K562 (cell line): ENCODE measurements at places on chromosomes 11 and 22. TPM values are rescaled to one million over a fixed set of nuclear protein-coding genes. Genes with fewer than 3 reads are reported as not detected.

GRCh38 chr11:129041611-129042018 lies 98.9 kb upstream of the TP53AIP1 start:
- H3K27ac ChIP-seq = no peak overlapping the region
- no peak overlapping the region for H3K4me3 ChIP-seq
- H3K36me3 ChIP-seq = no peaks in the 10 kb centered on the region
- no peaks in the 10 kb centered on the region for H3K4me1 ChIP-seq

- no peaks in the 10 kb centered on the region for H3K36me3 ChIP-seq
- no peak overlapping the region for H3K27ac ChIP-seq
- H3K4me1 ChIP-seq = no peaks in the 10 kb centered on the region
- DNase-seq = no peak
- no peaks in the 10 kb centered on the region for H3K27me3 ChIP-seq
Observed at GRCh38 chr11:104098555-104098954, 62.1 kb downstream of the DDI1 start.

GRCh38 chr11:71252269-71252769 lies at the start of gene SHANK2:
TSS of gene SHANK2 (minus strand) at chr11:71252577. CDS start at chr11:71147326, 105,251 bp downstream.
- H3K4me1 ChIP-seq = no peaks in the 10 kb centered on the region
- H3K4me3 ChIP-seq = no peak within 1 kb of the TSS
- no peak within 1 kb of the TSS for H3K27ac ChIP-seq
- DNase-seq = no peak
- H3K36me3 ChIP-seq = no peaks in the 10 kb centered on the region
- peaks cover 61% of the 10 kb centered on the region for H3K27me3 ChIP-seq

DNA sequence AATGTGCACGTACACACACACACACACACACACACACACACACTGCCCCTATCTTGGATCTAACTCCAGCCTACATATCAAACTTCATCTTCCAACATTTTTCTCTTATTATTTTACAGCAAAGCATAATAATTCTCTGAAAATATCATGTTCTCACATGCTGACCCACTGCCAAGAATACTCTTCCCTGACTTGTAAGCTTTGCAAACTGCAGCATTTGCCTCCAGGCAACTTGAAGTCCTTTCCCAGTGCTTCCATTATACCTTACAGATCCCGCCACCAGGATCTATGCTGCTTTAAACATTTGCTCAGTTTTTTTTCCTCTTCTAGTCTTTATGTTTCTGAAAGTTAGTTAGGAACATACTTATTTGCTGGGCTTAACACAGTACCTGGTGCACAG lies 483.3 kb upstream of the ARHGAP42 start:
- no peak overlapping the region for H3K4me3 ChIP-seq
- H3K27ac ChIP-seq = no peak overlapping the region
- no peak for DNase-seq
- H3K36me3 ChIP-seq = no peaks in the 10 kb centered on the region
- H3K4me1 ChIP-seq = no peaks in the 10 kb centered on the region
- no peaks in the 10 kb centered on the region for H3K27me3 ChIP-seq

- H3K27ac ChIP-seq = no peak overlapping the region
- H3K36me3 ChIP-seq = no peaks in the 10 kb centered on the region
- no peaks in the 10 kb centered on the region for H3K27me3 ChIP-seq
- H3K4me1 ChIP-seq = no peaks in the 10 kb centered on the region; the same call in 2 of the 3 replicates
- H3K4me3 ChIP-seq = no peak overlapping the region
- no peak for DNase-seq
Observed at GRCh38 chr11:27287205-27287604, 75.8 kb downstream of the CCDC34 start.

- H3K36me3 ChIP-seq = peaks cover 21% of the 10 kb centered on the region
- peak; percentile 100 for DNase-seq
- peak within 1 kb of the TSS; percentile 17 for H3K27ac ChIP-seq
- H3K4me3 ChIP-seq = peak within 1 kb of the TSS; percentile 8
- no peaks in the 10 kb centered on the region for H3K27me3 ChIP-seq
Observed at GRCh38 chr22:21632237-21632895, at the start of gene CCDC116. TSS of gene CCDC116 (plus strand) at chr22:21632760. CDS start at chr22:21633182, 422 bp downstream.

- DNase-seq = no peak
- H3K27ac ChIP-seq = no peak overlapping the region
- no peak overlapping the region for H3K4me3 ChIP-seq
- H3K4me1 ChIP-seq = no peaks in the 10 kb centered on the region
- H3K36me3 ChIP-seq = no peaks in the 10 kb centered on the region
Observed at GRCh38 chr22:47376901-47377505, 614.6 kb downstream of the TBC1D22A start.

- no peak for DNase-seq
- H3K36me3 ChIP-seq = no peaks in the 10 kb centered on the region
- H3K4me1 ChIP-seq = no peaks in the 10 kb centered on the region; the same call in 1 of the 2 replicates
- H3K27ac ChIP-seq = no peak overlapping the region
Observed at GRCh38 chr11:72577271-72577721, 96.9 kb downstream of the PDE2A start.

- H3K4me1 ChIP-seq = no peaks in the 10 kb centered on the region
- H3K4me3 ChIP-seq = no peak overlapping the region
- H3K27me3 ChIP-seq = no peaks in the 10 kb centered on the region
- no peak for DNase-seq
- H3K36me3 ChIP-seq = no peaks in the 10 kb centered on the region
Observed at GRCh38 chr11:106159836-106160235, 82.4 kb downstream of the AASDHPPT start.

- no peak overlapping the region for H3K27ac ChIP-seq
- no peaks in the 10 kb centered on the region for H3K27me3 ChIP-seq
- no peak overlapping the region for H3K4me3 ChIP-seq
- peaks cover 10% of the 10 kb centered on the region for H3K4me1 ChIP-seq
Observed at GRCh38 chr22:19411690-19412045, 19.9 kb downstream of the HIRA start.

GRCh38 chr11:62061356-62062222 lies 62.2 kb upstream of the INCENP start:
- no peak for DNase-seq
- H3K4me3 ChIP-seq = no peak overlapping the region
- H3K27me3 ChIP-seq = no peaks in the 10 kb centered on the region
- H3K27ac ChIP-seq = no peak overlapping the region

- H3K36me3 ChIP-seq = peaks cover 6% of the 10 kb centered on the region; the same call in 2 of the 3 replicates
- peak overlapping the region; percentile 94 for H3K27ac ChIP-seq
- peak; percentile 89 for DNase-seq
- peaks cover 74% of the 10 kb centered on the region for H3K4me1 ChIP-seq
Observed at GRCh38 chr11:72776844-72777754, 16.7 kb downstream of the STARD10 start.

GRCh38 chr11:2222451-2222850 lies 47.9 kb downstream of the ASCL2 start:
- H3K4me3 ChIP-seq = no peak overlapping the region
- no peaks in the 10 kb centered on the region; the same call in 2 of the 3 replicates for H3K27me3 ChIP-seq
- no peak for DNase-seq
- no peak overlapping the region for H3K27ac ChIP-seq
- H3K36me3 ChIP-seq = no peaks in the 10 kb centered on the region

GRCh38 chr11:14454861-14455632 lies 44.6 kb downstream of the COPB1 start:
- no peaks in the 10 kb centered on the region for H3K4me1 ChIP-seq
- peaks cover 37% of the 10 kb centered on the region for H3K36me3 ChIP-seq
- no peak overlapping the region for H3K4me3 ChIP-seq
- DNase-seq = peak; percentile 17
- H3K27ac ChIP-seq = no peak overlapping the region

GRCh38 chr11:116525961-116526495 lies 246.8 kb downstream of the BUD13 start:
- no peaks in the 10 kb centered on the region for H3K27me3 ChIP-seq
- no peak for DNase-seq
- no peak overlapping the region for H3K4me3 ChIP-seq

DNA sequence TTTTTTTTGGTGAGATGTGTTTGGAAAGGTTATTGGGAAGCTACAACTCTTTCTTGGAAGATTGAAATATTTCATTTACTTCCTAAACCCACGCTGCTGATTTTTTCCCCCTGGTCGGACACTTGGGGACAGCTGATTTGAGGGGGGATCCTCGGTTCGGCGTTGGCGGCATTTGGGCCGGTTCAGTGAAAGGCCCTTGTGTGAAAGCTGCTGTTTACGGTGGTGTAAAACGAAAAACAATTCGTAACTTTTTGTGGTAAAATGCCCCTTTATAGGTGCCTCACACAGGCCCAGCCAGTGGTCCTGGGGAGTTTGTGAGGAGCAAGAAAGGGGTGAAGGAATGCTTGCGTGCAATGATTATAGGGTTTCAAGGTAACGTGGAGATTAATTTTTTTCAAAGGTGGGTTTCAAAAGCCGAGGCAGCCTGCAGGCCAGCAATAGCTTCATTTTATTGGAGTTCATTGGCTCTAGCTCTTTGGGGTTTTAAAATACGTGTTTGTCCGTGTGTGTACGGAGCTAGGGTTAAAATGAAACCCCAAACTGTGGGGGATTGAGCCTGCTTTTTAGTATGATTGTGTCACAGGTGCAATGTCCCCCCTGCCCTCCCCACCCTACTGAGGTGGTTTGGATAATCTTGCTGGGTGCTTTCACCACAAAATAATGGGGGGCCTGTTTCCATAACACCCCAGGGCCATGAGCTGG lies 77.2 kb upstream of the PPARA start:
- no peak overlapping the region for H3K27ac ChIP-seq
- no peaks in the 10 kb centered on the region for H3K4me1 ChIP-seq
- no peak for DNase-seq
- H3K36me3 ChIP-seq = no peaks in the 10 kb centered on the region

- no peak for DNase-seq
- H3K36me3 ChIP-seq = no peaks in the 10 kb centered on the region
- H3K4me1 ChIP-seq = peaks cover 7% of the 10 kb centered on the region; the same call in 2 of the 3 replicates
Observed at GRCh38 chr22:39437791-39438704, 18.8 kb upstream of the MGAT3 start.

DNA sequence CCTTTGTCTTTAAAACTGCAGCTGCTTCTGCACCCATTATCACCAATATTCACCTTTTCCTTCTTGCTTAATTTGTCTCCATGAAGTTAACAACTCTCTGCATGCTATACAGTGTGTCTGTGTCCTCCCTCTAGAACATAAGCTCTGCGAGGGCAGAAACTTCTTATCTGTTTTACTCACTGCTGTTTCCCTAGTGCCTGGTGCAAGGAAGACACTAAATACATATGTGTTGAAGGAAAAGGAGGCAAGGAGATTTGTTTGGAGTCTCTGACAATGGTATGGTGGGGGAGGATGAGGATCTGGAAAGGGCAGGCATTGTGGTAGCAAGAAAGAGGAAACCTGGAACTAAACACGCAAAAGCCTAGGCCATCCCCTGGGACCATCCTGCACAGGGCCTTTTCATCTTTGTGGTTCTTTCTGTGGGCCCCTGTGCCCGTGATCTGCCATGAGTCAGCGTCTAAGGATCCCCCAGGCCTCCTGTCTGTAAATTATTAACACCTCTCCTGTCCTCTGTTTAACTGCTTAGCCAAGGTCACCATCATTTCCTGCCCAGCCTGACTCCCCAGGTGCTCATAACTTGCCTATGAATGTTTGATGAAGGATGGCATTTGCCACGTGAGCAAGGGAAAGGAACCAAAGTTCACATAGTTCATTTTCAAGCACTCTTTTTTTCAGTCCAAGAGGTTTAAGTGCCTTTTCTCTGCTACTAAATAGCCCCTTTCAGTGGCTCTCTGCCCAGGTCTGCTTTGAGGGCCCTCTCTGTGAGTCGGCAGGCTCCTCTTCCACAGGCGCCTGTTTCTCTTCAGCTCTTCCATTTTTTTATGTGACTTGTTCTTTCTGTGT lies 131.1 kb downstream of the RASSF10 start:
- H3K4me3 ChIP-seq = no peak overlapping the region
- no peaks in the 10 kb centered on the region for H3K27me3 ChIP-seq
- H3K36me3 ChIP-seq = no peaks in the 10 kb centered on the region
- peaks cover 11% of the 10 kb centered on the region for H3K4me1 ChIP-seq
- no peak overlapping the region for H3K27ac ChIP-seq

DNA sequence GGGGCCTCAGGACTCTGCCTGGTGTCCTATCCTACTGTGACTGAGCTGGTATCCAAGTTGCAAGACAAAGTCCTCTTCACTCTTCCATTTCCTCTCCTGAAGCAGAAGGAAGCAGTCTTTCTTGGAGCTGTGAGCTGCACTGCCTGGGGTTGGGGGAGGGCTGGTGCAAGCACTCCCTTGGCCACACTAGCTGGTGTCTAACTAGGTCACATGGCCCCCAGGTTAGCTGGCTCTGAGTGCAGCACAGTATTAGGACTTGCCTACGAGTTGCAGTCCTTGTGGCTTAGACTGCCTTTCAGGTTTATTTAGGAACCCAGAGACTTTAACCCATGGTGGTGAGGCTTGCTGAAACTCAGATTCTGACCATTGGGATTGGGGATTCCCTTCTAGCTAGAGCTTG lies 138.9 kb downstream of the NELL1 start:
- H3K36me3 ChIP-seq = no peaks in the 10 kb centered on the region
- no peaks in the 10 kb centered on the region for H3K27me3 ChIP-seq
- no peak for DNase-seq
- H3K4me1 ChIP-seq = no peaks in the 10 kb centered on the region

DNA sequence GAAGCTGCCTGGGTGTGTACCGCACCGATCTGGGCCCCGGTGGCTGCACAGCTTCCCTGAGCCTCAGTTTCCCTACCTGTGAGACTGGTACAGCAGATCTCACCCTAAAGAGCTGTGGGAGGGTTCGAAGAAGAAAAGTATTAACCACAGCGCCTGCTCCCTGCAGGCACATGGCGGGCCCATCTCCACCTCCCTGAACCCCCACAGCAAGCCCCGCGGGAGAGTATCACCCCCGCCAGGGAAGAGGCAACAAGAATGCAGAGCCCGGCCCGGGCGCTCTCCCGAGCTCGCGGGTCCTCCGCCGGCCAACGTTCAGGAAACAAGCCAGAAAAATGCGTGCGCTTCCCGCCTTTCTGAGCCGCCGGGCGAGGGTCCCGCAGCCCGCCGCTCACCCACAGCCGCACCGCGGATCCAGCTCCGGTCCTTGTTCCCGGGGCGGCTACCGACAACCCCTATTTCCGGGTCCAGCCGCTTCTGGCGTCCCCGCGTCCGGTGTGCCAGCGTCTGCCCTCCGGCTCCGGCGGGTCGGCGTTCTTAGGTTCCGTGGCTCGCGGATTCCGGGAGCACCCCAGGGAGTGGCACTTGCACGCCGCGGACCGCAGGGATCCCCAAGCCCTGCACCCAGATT lies at the start of gene TOP3B:
Gene TOP3B, minus strand, starts transcription at position 450 of the 628 bp plus-strand sequence. CDS start 7,078 bp downstream, outside the sequence.
- peaks cover 13% of the 10 kb centered on the region; the same call in 2 of the 3 replicates for H3K4me1 ChIP-seq
- DNase-seq = peak; percentile 100
- no peaks in the 10 kb centered on the region; the same call in 2 of the 3 replicates for H3K27me3 ChIP-seq
- H3K36me3 ChIP-seq = peaks cover 38% of the 10 kb centered on the region; the same call in 2 of the 3 replicates
- peak within 1 kb of the TSS; percentile 70 for H3K27ac ChIP-seq

GRCh38 chr22:29901354-29901753 lies 18.4 kb downstream of the MTMR3 start:
- H3K27ac ChIP-seq = no peak overlapping the region
- H3K4me1 ChIP-seq = no peaks in the 10 kb centered on the region; the same call in 1 of the 2 replicates
- H3K27me3 ChIP-seq = no peaks in the 10 kb centered on the region
- H3K4me3 ChIP-seq = no peak overlapping the region
- no peak for DNase-seq

GRCh38 chr11:124394408-124394807 lies 4.4 kb downstream of the OR8B3 start:
- H3K27me3 ChIP-seq = no peaks in the 10 kb centered on the region
- peak; percentile 22 for DNase-seq
- H3K4me3 ChIP-seq = no peak overlapping the region
- H3K36me3 ChIP-seq = no peaks in the 10 kb centered on the region
- peaks cover 5% of the 10 kb centered on the region; the same call in 1 of the 3 replicates for H3K4me1 ChIP-seq

- no peaks in the 10 kb centered on the region for H3K27me3 ChIP-seq
- no peak for DNase-seq
- H3K4me3 ChIP-seq = no peak overlapping the region
- no peaks in the 10 kb centered on the region for H3K4me1 ChIP-seq
Observed at GRCh38 chr11:59729834-59730233, 16.2 kb upstream of the OR10V1 start.

PLAAT5 gene
- total RNA-seq = not detected in 2 replicates

GUCY1A2 gene
- total RNA-seq = not detected in 2 replicates

RFPL3 gene
- not detected in 2 replicates for total RNA-seq

HIC2 gene
- 104 and 117 TPM in 2 replicates for total RNA-seq

MIAT gene
- total RNA-seq = 0.63 and 0.93 TPM in 2 replicates

DENND5A gene
- total RNA-seq = 45.2 and 46.3 TPM in 2 replicates

PHF21B gene
- 0.22 TPM in 1 of 2 replicates, not detected in the other for total RNA-seq

OSBP2 gene
- 28.8 and 31.3 TPM in 2 replicates for total RNA-seq

KCNQ1OT1 gene
- total RNA-seq = 1.4 and 1.7 TPM in 2 replicates

TRIM48 gene
- not detected in 2 replicates for total RNA-seq

MISFA gene
- total RNA-seq = 4.7 and 6.3 TPM in 2 replicates
